Cardiac ventricle fibroblast (primary cell): ENCODE measurements at places on chromosomes 6 and 20. TPM values are rescaled to one million over a fixed set of nuclear protein-coding genes. Genes with fewer than 3 reads are reported as not detected.

KCNB1 gene
- total RNA-seq: 0.73 and 0.94 TPM in 2 replicates

GRM1 gene
- total RNA-seq: not detected in 2 replicates

EIF2S2 gene
- 53.7 and 55.7 TPM in 2 replicates for total RNA-seq

ARMH2 gene
- total RNA-seq: not detected in 2 replicates

PKIG gene
- total RNA-seq: 75.7 and 77.6 TPM in 2 replicates

TTLL9 gene
- total RNA-seq: not detected in 2 replicates

SSTR4 gene
- not detected in 2 replicates for total RNA-seq

C6orf58 gene
- 0.15 TPM in 1 of 2 replicates, not detected in the other for total RNA-seq

SLC44A4 gene
- total RNA-seq: not detected in 2 replicates

GNRH2 gene
- not detected in 2 replicates for total RNA-seq

GPANK1 gene
- total RNA-seq: 21.4 and 23.7 TPM in 2 replicates

HLA-DMA gene
- 3.9 and 4.2 TPM in 2 replicates for total RNA-seq

CYP21A2 gene
- total RNA-seq: 0.15 TPM in 1 of 2 replicates, not detected in the other

HTR1B gene
- not detected in 2 replicates for total RNA-seq

EPB41L1 gene
- 33.9 and 38.0 TPM in 2 replicates for total RNA-seq

THBD gene
- total RNA-seq: 4.1 and 4.2 TPM in 2 replicates

MOCS1 gene
- total RNA-seq: 18.9 and 24.1 TPM in 2 replicates

ASIP gene
- total RNA-seq: not detected in 2 replicates

LAMP5 gene
- not detected in 2 replicates for total RNA-seq

PTCHD4 gene
- total RNA-seq: 1.7 and 2.0 TPM in 2 replicates

RSPH4A gene
- total RNA-seq: not detected in 2 replicates

BANF2 gene
- not detected in 2 replicates for total RNA-seq

NR2E1 gene
- not detected in 2 replicates for total RNA-seq

LAMA5 gene
- total RNA-seq: 40.0 and 48.2 TPM in 2 replicates

COL12A1 gene
- total RNA-seq: 118 and 138 TPM in 2 replicates

DEF6 gene
- 0.44 and 0.50 TPM in 2 replicates for total RNA-seq

GABBR1 gene
- 14.2 and 15.1 TPM in 2 replicates for total RNA-seq

KHDRBS2 gene
- total RNA-seq: not detected in 2 replicates

SNAP25 gene
- total RNA-seq: 0.31 and 0.49 TPM in 2 replicates

RSPO4 gene
- not detected in 2 replicates for total RNA-seq

ECT2L gene
- 0.06 and 0.20 TPM in 2 replicates for total RNA-seq

GJA1 gene
- 71.6 and 83.2 TPM in 2 replicates for total RNA-seq

GTF3C6 gene
- 29.4 and 30.0 TPM in 2 replicates for total RNA-seq

TNXB gene
- total RNA-seq: 35.8 and 38.3 TPM in 2 replicates

SASH1 gene
- total RNA-seq: 27.6 and 35.2 TPM in 2 replicates

MEP1A gene
- not detected in 2 replicates for total RNA-seq

TAGAP gene
- not detected in 2 replicates for total RNA-seq

GPR63 gene
- 0.05 and 0.06 TPM in 2 replicates for total RNA-seq

OR2J2 gene
- total RNA-seq: not detected in 2 replicates

EPB41L2 gene
- total RNA-seq: 107 and 125 TPM in 2 replicates

ZNF165 gene
- 0.05 and 0.31 TPM in 2 replicates for total RNA-seq

ZBTB24 gene
- total RNA-seq: 5.7 and 7.5 TPM in 2 replicates

SUMO4 gene
- 0.19 and 0.29 TPM in 2 replicates for total RNA-seq
